Cardiac fibroblast (primary cell): ENCODE measurements at places on chromosomes 2 and 18.

GRCh38 chr2:7915302-7916091 lies 766.4 kb upstream of the ID2 start:
- peak; percentile 6 for DNase-seq

GRCh38 chr18:23356915-23357601 lies 96.0 kb upstream of the RIOK3 start:
- peak; percentile 90 for DNase-seq

- peak; percentile 76 for DNase-seq
Observed at GRCh38 chr2:148812306-148812705, 62.7 kb upstream of the KIF5C start.

GRCh38 chr2:85748039-85748734 lies 5.6 kb upstream of the ATOH8 start:
- no peak for DNase-seq

DNA sequence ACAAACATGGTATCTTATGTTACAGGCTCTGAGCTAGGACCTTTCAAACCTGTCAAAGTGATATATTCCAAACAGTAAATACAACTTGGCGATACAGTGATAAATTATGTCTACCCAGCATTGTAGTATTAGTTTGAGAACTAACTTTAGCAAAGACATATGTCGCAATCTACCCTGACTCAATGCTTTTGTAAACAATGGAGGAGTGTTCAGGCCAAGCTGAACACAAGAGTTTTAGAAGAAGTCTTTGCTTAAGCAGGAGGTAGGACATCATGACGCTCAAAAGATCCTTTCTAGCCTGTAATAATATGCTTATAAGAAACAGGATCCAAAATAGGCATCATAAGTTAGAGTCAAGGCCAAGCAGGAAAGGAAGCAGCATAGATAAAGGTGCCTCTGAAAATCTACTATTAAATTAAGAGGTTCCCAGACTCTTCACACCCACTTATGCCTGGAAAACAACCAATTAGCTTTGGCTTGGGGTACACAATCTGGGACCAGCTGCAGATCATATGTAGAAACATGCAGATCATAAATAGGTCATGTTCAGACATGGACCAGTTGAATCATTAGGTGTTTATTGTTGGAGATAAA lies 132.5 kb downstream of the CSRNP3 start:
- peak; percentile 80 for DNase-seq

GRCh38 chr2:186683341-186683740 lies 10.5 kb upstream of the FAM171B start:
- peak; percentile 62 for DNase-seq

DNA sequence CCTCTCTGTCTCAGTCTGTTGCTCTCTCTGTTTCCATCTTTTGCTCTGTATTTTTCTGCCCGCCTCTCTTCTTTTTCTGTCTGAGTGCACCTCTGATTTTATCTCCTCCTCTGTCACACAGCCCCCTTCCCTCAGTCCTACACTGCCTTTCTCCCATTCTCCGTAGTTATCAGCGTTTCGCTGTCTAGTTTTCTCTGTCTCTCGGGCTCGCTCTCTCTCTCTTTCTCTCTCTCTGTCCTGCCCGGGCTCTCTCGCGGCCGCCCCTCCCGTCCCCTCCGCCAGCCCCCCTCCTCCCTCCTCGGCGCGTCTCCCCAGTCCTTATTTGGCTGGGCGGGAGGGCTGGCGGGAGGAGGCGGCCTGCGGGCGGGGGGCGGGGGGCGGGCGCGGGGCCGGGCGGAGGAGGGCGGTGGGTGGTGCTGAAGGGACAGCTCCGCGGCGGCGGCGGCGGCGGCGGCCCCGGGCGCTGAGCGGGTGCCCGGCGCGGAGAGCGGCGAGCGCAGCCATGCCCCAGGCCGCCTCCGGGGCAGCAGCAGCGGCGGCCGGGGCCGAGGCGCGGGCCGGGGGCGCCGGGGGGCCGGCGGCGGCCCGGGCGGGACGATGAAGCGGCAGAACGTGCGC lies at the start of gene KCNK3:
Gene KCNK3, plus strand, starts transcription at position 444 of the 618 bp plus-strand sequence. Its CDS starts 154 bp downstream, at position 598.
- DNase-seq = peak; percentile 50

DNA sequence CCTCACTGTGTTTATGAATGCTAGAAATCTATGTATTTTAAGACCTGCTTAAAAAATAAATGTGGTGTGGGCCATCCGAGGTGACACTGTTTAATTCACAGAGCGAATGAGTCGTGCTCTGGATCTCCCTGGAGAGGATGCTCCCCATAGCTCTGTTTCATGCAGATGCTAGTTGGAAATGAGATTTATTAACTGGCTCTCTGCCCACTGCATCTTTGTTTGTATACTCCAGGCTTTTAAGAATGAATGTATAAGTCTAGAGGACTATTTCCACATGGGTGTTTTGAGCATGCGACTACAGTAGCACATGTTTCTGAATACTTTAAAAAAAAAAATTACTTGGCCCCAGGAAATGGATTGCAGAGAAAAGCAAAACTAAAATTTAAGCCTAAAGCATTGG lies 3.9 kb downstream of the MAPRE2 start:
- no peak for DNase-seq

DNA sequence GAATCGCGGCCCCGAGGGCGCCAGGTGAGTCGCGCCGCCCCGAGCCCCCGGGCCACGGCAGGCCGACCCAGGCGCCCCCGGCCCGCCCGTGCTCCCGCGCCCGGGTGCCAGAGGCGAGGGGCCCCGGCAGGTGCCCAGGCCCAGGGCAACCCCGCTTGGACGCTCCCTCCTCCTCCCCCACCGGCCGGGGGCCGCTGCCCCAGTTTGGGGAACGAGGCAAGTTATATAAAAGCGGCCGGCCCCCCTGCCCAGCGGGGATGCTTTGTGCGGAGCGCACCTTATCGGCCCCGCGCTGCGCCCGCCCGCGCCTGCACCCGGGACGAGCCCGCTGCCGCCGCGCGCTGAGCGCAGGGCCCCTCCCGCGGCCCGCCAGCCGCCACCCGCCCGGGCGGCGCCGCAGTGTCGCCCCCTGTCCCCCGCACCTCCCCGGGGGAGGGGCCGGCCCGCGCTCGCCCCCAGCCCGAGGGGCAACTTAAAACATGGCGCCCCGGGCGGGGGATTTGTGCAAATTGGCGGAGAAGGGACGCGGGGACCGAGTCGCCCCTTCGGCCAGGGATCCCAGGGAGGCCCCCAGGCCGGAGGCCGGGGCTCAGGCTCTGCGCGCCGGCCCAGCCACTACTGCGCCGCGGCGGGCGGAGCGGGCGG lies 639 bp downstream of the EPB41L3 start:
- no peak for DNase-seq

GRCh38 chr2:10009811-10010781 lies 33.3 kb upstream of the KLF11 start:
- DNase-seq = peak; percentile 76

- no peak for DNase-seq
Observed at GRCh38 chr18:48703418-48703817, 164.6 kb downstream of the CTIF start.

GRCh38 chr2:108911401-108911800 lies 77.6 kb downstream of the EDAR start:
- DNase-seq = no peak

- no peak for DNase-seq
Observed at GRCh38 chr18:31199190-31199769, 36.6 kb upstream of the DSC1 start.

GRCh38 chr2:241842620-241843211 lies 16.0 kb downstream of the PDCD1 start:
- no peak for DNase-seq

DNA sequence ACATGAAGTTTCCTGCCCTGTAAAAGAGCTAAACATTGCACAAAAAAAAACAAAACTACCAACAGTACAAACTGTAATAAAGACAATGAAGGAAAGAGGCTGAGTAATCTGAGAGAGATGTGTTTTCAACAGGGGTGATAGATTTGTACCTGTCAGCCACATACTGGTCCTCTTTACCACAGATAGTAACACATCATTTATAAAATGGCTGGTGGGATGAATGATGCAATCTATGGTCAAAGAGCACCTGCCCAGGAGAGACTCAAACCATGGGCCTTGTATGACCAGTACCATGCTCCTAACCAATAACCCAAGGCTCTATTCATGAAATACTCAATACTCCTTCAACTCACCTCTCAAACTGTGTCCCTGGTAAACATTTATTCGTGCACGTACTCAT lies 4.5 kb downstream of the SUCLG1 start:
- DNase-seq = no peak

GRCh38 chr18:37577051-37577611 lies 11.5 kb upstream of the CELF4 start:
- no peak for DNase-seq

GRCh38 chr18:40249390-40250080 lies 1705.5 kb upstream of the PIK3C3 start:
- DNase-seq = no peak

DNA sequence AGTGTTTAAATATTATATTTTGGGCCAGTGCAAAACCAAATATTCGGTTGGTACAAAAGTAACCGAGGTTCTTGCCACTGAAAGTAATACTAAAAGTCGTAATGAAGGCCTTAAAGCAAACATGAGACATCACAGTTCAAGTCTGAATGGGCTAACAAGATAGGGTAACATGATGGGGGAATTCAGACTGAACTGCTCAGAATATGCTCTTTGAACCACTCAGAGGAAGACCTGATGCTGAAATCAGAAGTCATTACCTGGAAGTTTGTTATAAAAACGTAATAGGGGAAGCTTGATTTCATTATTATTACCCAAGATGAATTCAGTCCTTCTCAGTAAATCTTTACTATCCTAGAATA lies 26.6 kb downstream of the CDKL4 start:
- no peak for DNase-seq

DNA sequence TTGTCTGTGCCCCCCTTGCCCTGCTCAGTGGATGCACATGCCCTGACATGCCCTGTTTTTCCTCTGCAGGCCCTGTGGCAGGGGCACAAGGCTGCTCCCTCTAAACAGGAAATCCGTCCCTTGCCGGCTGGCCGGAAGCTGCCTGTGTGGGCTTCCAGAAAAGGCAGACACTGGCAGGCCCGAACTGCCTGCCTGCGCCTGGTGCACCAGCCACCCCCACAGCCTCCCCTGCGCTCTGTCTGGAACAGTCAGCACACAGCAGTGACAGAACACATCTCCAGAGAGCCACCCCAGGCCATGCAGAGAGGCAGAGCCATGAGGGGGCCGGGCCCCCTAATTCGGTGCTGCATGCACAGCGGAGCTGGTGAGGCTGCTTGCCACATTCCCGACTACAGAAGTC lies 33.5 kb downstream of the LOXHD1 start:
- DNase-seq = no peak

- peak; percentile 61 for DNase-seq
Observed at GRCh38 chr2:127081826-127082633, 24.9 kb downstream of the BIN1 start.

DNA sequence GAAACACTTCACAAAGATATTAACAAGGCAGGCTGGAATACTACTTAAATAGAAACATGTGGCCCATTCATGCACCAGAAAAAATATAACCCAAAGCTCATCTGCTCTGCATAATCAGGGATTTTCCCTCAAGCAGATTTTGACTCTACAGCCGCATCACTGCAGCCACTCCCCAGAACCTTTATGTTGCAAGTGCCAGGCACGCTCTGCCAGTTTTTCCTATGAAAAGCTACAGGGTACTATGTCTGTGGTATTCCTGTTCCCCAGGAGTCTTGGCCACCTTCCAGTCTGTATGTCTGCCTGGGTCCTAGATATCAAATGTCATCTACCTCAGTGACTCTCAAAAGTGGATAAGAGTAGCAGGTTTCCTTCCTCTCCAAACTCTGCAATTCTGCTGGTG lies 3.8 kb downstream of the COA5 start:
- DNase-seq = no peak

DNA sequence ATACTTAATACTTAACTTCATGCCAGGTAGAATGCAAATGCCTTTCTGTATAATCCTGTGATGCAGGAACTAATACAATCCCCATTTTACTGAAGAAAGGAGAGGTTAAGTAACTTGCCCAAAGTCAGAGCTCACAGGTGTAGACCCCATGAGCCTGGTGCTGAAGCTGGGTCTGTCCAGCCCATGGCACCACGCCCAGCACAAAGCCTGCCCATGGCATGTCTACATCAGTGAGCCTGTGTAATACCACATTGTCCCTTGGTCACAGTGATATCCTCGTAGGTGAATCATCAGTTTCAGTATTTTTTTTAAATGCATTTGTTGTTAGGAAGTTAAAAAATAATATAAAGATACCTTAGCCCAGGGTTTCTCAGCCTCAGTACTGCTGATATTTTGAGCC lies 69.9 kb upstream of the MCFD2 start:
- DNase-seq = no peak

- no peak for DNase-seq
Observed at GRCh38 chr2:240491483-240491882, 56.0 kb downstream of the GPC1 start.

- no peak for DNase-seq
Observed at GRCh38 chr2:155485141-155485842, 786.8 kb downstream of the KCNJ3 start.

DNA sequence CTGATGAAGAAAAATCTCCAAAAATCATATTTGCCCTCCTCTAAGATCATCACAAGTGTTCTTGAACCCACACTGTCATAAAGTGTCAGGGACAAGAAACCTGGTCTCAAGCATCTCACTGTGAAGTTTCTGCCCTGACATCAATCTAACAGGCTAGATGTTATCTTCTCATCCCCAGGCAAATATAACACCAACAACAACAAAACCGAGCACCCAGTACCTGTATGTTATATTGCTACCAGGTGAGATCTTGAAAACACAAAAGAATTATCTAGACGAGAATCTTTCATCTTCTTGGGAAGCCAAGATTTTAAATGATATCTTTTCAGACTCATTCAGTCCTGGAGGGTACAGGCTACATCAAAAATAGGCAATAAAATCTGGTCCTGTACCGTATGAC lies 8.8 kb upstream of the MAP4K3 start:
- no peak for DNase-seq

- no peak for DNase-seq
Observed at GRCh38 chr2:28247734-28248133, 144.9 kb upstream of the FOSL2 start.
